ENCODE measurements at places on chromosomes 4 and X. TPM values are rescaled to one million over a fixed set of nuclear protein-coding genes. Genes with fewer than 3 reads are reported as not detected.

UTP3 gene
- 27.1 TPM for total RNA-seq

MUC7 gene
- not detected for total RNA-seq

CT45A10 gene
- total RNA-seq = not detected

FAM50A gene
- 71.1 TPM for total RNA-seq

MAGEA2B gene
- not detected for total RNA-seq

IL21 gene
- total RNA-seq = not detected

EFHC2 gene
- total RNA-seq = not detected

HTR2C gene
- not detected for total RNA-seq

RPS6KA3 gene
- 39.5 TPM for total RNA-seq

GPRIN3 gene
- 18.1 TPM for total RNA-seq

FAT1 gene
- 71.6 TPM for total RNA-seq

MAGEA9B gene
- total RNA-seq = not detected

- DNase-seq = no peak
These were observed 1.8 kb downstream of the IQSEC2 start for GRCh38 chrX:53279296-53280237.

- DNase-seq = no peak
These were observed 36.7 kb upstream of the EDA2R start for GRCh38 chrX:66675541-66675940.

DNA sequence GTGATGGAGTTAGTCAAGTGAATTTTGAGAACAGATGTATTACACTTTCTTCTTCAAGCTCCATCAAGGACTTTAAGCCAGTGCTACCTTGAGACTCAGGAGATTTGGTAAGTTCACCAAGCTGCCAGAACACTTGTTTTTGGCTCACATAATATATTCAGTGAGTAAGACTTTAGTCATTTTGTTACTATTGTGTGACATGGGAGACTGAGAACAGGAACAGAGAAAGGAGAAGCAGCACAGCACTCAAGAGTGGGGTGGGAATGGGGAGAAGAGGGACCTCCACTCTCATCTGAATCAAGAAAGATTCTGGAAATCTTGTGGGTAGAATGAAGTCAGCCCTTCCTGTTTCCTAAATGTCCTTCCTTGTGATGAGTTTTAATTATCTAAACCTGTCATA is 87.3 kb upstream of the TET2 start:
- no peak for DNase-seq

DNA sequence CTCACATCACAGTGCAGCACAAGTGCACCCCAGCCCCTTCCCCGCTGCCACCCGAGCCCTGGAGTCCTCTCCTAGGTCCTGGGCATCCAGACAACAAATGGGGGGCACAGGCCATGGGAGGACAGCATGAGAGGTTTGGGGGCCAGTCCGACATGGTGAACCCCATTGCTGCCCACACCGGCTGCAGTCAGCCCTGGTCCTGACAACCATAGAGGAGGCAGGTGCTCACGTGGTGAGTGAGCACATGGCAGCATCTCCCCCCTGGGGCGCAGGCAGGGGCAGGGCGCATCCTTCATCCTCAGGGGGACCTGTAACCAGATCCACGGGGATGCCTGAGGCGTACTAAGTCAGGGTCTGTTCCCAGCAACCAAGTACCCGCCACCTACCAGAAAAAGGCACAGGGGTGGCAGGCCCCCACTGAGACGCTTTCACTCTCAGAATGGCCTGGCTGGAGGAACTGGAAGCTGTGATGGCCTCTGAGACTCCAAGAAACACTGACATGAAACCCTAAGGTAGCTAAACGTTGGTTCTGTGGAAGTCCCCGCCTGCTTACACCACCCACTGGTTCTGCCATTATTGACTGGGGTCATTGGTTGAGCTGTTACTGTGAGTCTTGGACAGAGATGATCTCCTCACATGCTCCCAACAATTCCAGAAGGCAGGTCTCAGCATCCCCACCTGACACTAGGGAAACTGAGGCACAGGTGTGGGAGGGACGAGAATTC is 6.5 kb downstream of the ZFYVE28 start:
- DNase-seq = no peak

GRCh38 chr4:65241257-65241997 is 428.9 kb downstream of the EPHA5 start:
- DNase-seq = no peak

DNA sequence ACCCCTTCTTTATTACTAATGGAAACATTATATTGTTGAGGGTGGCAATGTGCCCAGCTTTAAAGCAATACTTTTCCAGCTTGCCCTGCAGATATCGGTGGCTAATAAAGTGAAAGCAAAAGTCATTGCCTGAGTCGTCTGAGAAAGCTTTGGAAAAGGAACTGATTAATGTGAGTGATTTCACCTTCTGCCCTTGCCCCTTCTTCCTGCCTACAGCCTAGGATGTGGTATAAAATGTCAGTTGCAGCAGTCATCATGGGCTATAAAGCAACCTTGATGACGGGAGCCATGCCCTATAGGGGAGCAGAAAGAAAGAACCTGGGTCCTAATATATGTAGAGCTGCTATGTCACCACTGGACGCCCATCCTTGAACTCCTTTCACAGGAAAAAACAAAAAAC is 132.4 kb upstream of the USP9X start:
- DNase-seq = no peak

DNA sequence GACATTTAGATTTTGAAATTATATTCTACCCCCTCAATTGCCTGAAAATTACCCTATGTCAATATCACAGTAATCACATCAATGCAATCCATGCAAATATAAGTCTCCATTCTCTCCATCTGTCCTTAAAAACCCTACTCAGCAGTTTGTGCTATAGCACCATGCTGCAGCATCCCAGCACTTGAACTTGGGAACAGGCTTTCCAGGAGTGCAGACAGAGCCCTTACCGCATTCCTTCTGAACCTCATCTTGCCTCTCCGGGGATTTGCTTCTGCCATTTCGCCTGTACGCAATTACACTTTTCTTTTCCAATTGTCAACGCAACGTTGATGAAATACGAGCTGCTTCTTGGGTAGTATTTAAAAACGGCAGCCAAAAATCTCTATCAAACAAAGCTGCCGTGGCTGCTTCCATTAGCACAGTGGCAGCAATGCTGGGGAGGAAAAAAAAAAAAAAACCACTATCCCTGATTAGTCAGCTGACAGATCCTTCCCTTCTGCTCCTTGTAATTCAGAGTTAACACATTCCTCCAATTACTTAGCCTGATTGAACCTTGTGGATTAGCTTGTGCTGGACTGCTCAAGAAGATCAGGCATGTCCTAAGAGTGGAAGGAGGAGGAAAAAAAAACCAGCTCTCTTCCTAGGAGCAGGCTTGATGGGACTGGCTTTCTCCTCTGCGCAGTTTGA is 65.6 kb downstream of the MCF2 start:
- DNase-seq = no peak

DNA sequence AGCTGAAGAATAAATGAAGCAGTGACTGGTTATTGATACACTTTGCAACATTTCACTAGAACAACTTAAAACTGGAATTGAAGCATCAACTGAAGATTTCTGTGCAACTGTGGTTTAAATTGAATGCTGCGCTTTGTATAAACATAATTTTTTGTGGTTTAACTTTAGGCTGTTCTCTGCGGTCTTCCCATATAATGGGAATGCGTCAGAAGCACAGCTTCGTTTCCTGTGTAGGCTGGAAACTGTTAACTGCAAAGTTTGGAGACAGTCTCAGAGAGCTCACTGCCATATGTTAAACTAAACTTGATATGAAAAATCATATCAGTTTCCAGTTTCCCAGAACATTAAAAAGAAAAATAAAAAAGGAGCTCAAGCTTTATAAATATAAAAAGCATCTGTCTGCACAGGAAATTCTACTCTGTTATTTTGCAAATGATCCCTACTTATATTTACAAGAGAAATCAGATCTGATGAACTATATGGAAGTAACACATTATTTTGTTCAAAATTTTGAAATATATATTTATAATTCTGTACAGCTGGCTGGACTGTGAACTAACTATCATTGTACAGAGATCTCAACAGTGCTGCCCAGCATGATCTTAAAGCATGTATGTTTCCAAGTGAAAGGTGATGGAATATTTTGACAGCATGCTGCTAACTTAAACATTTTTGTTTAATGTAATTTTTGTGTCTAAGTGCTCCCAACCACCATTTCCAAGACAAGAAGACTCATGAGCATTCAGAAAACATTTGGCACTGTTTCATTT is 139.9 kb downstream of the NDST3 start:
- DNase-seq = no peak

DNA sequence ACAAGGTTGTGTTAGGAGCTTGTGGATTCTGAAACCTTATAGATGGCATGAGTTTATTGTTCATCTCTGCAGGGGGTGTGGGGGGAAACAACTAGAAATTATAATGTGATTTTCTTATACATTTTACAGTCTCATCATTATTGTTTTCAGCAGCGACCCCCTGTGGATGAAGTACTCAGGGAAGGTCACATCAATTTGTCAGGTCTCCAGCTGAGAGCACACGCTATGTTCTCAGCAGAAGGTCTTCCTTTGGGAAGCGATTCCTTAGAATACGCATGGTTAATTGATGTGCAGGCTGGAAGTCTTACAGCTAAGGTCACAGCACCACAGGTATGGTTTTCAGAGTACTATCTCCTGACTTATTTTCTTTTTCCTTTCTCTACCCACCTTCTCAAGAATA is 72.2 kb downstream of the BLTP1 start:
- no peak for DNase-seq

- no peak for DNase-seq
These were observed 64.0 kb downstream of the HHIP start for GRCh38 chr4:144709793-144710525.

DNA sequence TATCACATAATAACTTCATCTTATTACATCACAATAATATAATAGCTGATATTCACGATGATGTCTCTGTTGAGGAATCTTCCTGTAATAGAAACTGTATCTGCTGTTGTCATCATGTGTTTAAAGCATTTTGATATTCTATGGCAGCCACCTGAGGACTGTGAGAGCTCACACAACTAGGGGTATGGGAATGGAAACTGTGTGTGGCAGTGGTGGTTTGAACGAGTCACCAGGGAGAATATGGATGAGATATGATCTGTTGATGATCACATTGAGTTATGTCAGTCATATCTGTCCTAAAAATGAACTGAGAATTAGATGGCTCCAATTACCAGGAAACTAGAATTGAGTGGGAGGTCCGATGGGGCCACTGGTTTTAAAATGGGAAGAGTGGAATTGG is 169.6 kb downstream of the MID1IP1 start:
- DNase-seq = no peak

DNA sequence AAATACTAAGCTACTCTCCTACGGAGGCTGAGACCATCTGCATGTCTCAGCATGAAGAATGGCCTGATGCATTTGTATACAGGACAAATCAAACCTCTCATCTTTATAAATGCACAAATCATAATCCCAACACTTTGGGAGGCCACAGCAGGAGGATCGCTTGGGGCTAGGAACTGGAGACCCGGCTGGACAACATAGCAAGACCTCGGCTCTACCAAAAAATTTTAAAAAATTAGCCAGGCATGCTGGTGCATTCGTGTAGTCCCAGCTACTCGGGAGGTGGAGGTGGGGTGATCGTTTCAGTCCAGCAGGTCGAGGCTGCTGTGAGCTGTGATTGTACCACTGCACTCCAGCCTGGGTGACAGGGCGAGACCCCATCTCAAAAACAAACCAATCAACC is 262.8 kb downstream of the DHRSX start:
- no peak for DNase-seq

DNA sequence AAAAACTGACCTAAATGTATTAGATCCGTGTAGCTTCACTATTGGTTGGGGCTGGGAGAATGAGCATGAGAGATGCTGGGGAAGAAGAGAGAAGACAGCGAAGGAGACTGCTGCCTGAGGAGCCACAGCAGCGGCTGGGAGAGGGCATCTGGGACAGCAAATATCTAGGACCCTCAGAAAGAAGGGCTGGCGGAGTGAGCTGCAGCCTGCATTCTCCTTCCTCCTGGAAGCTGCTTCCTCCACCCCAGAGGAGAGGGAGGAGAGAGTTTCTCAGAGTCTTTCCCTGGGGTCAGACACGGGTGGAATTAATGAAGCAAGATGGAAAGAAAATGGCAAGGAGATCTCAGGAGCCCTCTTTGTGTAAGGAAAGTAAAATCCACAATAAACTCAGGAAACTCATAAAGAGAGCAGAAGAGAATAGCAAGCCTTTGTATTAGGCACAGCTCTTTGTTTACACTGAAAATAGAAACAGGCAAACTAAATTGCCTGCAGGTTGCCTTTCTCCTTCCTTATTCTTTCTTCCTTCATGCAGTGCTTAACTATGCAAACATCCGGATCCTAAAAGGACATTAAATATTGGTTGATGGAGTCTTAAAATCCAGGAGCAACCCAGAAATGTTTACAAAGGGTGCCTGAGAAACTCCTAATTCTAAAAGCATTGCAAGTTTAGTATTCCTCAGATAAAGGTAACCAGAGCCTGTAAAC is 130.3 kb upstream of the GALNT7 start:
- no peak for DNase-seq

GRCh38 chr4:165177725-165178666 is 29.4 kb upstream of the KLHL2 start:
- no peak for DNase-seq

DNA sequence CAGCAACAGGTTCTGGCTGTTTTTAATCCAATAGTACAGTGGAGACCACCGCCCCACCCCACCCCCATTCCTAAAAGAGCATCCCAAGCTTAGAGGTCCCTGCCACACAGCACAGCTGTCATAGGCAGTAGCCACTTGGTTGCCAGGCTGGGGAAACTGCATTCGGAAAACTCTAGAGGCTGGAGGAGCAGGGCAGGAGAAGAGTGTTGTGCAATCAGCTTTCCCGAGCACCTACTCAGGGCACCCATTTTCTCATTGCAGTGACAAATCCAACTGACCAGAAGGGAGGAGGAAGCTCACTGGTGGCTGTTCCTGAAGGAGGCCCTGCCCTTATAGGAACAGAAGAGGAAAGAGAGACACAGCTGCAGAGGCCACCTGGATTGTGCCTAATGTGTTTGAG is 1.1 kb downstream of the CXCL1 start:
- no peak for DNase-seq
